CD4-positive, alpha-beta memory T cell (primary cell): ENCODE measurements at places on chromosomes 11 and 22.

- no peaks in the 10 kb centered on the region for H3K4me1 ChIP-seq
- no peaks in the 10 kb centered on the region for H3K36me3 ChIP-seq
- H3K4me3 ChIP-seq, result no peak overlapping the region
- no peak for DNase-seq
These were observed 81.7 kb downstream of the C11orf91 start for GRCh38 chr11:33618956-33619355.

- H3K4me1 ChIP-seq, result no peaks in the 10 kb centered on the region
- no peak overlapping the region for H3K27ac ChIP-seq
- no peak for DNase-seq
- H3K27me3 ChIP-seq, result no peaks in the 10 kb centered on the region
These were observed 243.8 kb downstream of the TMEM135 start for GRCh38 chr11:87281496-87281895.

DNA sequence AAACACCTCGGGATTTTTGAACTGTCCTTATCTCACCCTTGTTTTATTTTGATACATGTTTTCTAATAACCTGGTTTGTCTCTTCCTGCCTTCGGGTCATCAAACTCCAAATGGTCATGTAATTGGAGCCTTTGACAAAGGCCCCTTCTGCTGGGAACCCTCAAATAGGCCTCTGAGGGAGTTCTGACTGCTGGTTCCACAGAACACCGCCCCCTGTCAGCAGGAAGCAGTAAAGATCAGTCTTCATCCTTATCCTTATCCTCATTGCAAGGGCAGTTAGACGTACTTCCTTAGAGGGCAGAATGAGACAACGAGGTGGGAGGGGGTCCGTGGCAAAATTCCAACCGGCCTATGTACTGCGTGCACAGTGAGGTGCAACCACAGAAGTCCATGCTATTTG is 12.1 kb downstream of the TRIM51 start:
- H3K4me1 ChIP-seq, result no peaks in the 10 kb centered on the region
- DNase-seq, result no peak
- no peak overlapping the region for H3K4me3 ChIP-seq
- H3K27me3 ChIP-seq, result no peaks in the 10 kb centered on the region

DNA sequence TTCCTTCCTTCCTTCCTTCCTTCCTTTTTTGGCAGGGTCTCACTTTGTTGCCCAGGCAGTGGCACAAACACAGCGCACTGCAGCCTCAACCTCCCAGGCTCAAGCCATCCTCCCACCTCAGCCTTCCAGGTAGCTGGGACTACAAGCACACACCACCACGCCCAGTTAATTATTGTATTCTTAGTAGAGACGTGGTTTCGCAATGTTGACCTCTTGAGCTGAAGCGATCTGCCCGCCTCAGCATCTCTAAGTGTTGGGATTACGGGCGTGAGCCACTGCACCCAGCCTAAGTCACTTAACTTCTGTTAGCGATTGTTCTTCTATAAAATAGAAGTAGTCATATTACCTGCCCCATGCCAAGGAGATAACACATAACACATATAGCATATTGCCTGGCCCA is 2.8 kb upstream of the SYTL2 start:
- H3K27ac ChIP-seq, result no peak overlapping the region
- DNase-seq, result no peak
- no peaks in the 10 kb centered on the region for H3K27me3 ChIP-seq
- no peak overlapping the region for H3K4me3 ChIP-seq
- H3K36me3 ChIP-seq, result no peaks in the 10 kb centered on the region

DNA sequence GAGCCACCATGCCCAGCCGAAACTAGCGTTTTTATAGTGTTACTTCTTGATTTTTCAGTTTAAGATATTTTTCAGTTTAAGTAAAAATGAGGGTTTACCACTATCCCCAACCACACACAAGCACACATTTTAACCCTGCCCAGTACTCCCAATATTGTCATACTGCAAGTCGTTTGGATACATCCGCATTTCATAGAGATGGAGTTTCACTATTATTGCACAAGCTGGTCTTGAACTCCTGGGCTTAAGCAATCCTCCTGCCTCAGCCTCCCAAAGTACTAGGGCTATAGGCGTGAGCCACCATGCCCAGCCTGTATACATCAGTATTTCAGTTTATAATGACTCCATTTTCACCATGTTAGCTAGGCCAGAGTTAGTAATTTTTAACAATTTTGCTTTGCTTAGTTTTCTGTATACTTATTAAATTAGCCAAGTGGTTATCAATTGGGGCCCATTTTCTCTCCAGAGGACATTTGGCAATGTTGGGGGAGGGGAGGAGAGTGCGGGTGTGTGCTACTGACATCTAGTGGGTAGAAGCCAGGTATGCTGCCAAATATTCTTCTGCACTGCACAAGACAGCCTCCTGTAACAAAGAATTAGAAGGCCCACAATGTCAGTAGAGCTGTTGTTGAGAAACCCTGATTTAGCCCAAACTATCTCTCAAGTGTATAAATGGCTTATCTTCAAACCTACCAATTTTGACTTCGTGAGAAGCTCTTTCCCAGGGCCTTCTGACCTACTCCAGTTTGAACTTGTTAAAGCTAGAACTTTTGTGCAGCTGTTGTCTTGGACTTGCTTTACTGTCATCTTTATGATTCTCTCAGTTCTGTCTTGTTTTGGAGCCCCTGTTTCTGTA is 7.3 kb downstream of the USP47 start:
- H3K27ac ChIP-seq, result no peak overlapping the region
- peak; percentile 75 for DNase-seq
- no peaks in the 10 kb centered on the region for H3K27me3 ChIP-seq
- H3K36me3 ChIP-seq, result no peaks in the 10 kb centered on the region
